ENCODE measurements at places on chromosomes 1 and 21.

- no peak for DNase-seq
Measured at GRCh38 chr1:22540337-22540736, 23.0 kb upstream of the EPHA8 start.

DNA sequence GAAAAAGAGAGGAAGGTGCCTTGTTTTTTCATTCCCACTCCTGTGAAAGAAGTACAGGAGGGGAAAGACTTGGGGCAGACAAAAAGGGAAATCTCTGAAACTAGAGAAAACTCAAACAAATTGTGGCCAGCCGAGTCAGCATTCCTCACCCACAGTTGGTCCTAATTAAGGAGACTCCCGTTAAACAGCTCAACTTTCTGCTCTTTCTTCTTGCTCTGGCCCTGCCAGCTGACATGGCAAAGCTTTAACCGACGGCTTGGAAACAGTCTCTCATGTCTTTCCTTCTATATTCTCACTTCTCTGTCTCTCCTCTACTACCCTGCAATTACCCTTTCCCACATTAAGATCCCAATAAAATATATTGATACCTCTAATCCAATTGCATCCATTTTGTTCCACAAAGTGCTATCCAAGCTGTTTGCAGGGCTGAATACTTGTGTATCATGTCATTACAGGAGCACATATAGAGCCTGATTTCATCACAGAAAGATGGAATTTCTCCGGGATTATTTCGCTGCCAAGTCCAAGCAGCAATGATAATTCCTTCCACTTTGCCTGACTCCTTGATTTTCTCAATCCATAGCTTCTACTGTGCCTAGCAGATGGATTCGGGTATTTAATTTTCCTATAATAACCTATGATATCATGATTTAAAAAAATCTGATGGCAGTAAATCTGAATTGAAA lies 65.4 kb upstream of the IPO9 start:
- no peak for DNase-seq

GRCh38 chr1:169928438-169929209 lies 34.9 kb upstream of the SCYL3 start:
- no peak for DNase-seq

DNA sequence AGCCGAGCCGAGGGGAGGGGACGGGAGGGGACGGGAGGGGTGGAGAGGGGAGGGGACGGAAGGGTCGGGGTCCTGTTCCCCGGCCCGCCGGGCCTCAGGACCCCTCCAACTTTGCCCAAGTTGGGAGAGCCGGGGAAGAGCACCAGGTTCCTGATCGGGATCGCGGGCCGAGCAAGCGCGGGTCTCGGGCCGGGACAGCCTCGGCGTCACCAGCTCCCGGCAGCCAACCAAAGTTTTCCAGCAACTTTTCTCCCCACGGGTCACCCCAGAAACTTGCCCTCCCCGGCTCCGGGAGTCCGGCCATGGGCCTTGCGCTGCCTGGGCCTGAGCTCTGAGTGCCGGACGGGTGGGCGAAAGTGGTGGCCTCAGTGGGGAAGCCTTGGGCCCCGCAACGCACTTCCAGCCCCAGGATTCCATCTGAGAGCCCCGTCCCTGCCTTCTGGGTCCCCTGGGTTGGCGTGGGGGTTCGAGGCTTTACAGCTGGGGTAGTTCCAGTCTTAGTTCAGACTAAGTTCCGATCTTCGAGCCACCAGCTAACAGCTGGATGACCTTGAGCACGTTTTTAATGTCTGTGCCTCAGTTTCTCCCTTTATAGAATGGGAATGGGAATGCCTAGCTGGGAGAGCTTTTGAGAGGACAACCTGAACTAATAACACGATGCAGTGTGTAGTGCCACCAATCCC lies 458 bp downstream of the ZC3H12A start:
- DNase-seq: no peak

GRCh38 chr1:225655509-225656258 lies 2.8 kb upstream of the ENAH start:
- no peak for DNase-seq

DNA sequence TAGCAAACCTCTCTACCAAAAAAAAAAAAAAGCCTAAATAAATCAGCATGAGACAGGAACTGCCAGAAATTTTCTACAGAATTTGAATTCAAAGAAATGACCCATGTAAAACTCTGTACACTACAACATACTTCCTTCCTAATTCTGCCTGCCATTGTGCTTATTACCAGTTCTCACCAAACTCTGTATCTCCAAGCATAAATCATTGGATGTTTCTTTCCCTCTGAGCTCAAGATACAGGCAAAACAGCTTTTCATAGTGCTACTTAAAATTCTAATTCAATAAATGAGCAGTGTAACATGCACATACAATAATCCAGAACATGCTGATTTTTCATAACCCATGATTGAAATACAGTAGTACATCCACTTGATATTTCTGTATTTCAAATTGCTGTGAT lies 87.0 kb downstream of the EIF4G3 start:
- no peak for DNase-seq

DNA sequence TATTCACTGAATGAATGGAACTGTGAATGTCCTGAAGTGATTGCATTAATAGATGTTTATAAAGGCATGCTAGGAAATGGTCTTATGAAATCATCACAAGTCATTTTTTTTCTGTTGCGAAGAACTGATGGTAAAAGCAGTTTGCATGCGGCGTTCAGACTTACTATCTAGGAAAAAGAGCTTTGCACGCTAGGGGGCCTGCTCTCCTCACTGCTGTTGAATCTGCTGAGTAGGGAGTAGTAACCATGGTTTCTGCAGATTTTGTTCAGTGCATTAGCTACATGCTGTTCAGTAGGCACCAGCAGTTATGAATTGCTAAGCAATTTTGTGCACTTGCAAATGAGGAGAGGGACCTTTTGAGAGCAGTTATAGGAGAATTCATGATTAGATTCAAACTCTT lies 57.9 kb downstream of the CENPF start:
- peak; percentile 4 for DNase-seq

GRCh38 chr1:12539320-12539704 lies 78.7 kb downstream of the DHRS3 start:
- DNase-seq: no peak

GRCh38 chr1:81848880-81849682 lies 48.3 kb downstream of the ADGRL2 start:
- DNase-seq: no peak

- no peak for DNase-seq
Measured at GRCh38 chr1:206111271-206111927, 5.8 kb downstream of the AVPR1B start.

DNA sequence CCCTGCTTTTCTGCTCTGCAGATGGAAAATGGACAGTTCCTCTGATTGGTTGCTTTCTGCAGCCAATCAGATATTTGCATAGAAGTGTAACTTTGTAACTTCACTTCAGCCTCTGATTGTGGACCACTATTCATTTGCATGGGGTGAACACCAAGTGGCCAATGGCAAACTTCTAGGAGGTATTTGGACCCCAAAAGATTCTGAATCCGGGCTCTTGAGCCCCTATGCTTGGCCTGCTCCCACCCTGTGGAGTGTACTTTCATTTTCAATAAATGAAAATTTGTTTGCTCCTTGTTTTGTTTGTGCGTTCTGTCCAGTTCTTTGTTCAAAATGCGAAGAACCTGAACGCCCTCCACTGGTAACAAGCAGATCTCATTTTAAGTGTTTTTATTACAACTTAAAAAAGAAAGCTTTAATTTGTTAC lies 6.4 kb upstream of the GSTM4 start:
- DNase-seq: no peak

GRCh38 chr1:35044431-35044830 lies 12.7 kb upstream of the ZMYM6 start:
- no peak for DNase-seq

GRCh38 chr1:116020668-116021272 lies 44.5 kb downstream of the SLC22A15 start:
- peak; percentile 32 for DNase-seq

DNA sequence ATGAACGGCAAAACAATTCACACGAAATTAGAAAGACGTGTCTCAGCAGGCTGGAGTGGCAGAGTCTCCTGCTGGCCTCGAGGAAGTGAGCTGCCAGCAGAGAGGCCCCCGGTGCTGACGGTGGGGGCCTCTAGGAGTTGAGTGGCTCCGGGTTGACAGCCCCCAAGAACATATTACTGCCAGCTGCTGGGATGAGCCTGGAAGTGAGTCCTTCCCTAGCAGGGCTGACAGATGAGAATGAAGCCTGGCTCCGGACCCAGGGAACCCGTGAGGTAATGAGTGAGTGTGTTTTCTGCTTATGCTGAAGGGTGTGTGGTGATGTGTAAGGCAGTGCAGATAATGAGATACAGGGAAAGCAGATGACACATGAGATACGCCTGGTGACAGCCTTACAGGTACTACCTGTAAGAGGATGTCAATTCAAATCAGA lies 23.5 kb upstream of the LRRC47 start:
- DNase-seq: no peak

DNA sequence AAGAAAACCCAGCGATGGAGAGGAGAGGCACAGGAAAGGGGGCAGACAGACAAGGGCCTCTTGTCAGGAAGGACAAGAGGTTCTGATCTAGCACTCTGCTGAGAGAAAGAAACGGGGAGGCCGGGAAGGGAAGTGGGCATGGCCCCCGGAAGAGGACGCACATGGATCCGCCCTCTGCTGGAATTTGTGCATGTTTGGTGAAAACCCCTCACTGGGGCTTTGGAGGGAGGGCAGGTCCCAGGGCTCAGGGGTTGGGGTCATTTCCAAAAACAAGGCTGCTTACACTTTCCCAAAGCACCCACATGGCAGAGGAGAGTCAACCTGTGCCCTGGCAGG lies 32.4 kb upstream of the ECE1 start:
- DNase-seq: no peak

DNA sequence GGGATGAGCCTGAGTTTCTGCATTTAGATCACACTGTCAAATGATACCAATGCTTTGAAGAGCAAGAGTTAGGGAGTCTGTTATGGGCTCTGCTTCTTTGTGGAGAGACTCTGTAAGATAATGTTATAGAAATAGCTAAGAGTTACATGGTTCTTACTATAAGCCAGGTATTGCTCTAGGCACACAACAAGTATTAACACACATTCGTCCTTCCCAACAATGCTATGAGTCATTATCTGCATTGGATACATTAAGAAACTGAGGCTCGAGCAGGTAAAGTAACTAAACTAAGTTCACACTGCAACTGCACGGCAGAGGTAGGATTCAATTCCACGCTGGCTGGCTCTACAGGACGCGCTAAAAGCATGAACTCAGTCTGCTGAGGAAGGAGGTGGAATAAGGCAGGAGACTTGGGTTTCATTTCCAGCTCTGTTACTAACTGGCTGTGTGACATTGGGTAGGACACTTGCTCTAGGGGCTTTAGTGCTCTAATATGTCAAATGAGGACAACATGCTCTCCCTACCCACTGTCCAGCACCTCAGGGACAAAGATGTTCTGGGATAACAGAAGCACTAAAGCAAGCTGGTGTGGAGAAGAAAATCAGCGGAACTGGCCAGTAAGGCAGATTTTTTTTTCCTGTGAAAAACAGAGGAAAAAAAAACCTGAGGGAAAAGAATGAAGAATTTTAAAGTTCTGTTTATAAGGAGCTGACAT lies 23.7 kb upstream of the IL20 start:
- DNase-seq: no peak

- DNase-seq: peak; percentile 57
Measured at GRCh38 chr1:149885339-149886120, 13.8 kb upstream of the BOLA1 start.

DNA sequence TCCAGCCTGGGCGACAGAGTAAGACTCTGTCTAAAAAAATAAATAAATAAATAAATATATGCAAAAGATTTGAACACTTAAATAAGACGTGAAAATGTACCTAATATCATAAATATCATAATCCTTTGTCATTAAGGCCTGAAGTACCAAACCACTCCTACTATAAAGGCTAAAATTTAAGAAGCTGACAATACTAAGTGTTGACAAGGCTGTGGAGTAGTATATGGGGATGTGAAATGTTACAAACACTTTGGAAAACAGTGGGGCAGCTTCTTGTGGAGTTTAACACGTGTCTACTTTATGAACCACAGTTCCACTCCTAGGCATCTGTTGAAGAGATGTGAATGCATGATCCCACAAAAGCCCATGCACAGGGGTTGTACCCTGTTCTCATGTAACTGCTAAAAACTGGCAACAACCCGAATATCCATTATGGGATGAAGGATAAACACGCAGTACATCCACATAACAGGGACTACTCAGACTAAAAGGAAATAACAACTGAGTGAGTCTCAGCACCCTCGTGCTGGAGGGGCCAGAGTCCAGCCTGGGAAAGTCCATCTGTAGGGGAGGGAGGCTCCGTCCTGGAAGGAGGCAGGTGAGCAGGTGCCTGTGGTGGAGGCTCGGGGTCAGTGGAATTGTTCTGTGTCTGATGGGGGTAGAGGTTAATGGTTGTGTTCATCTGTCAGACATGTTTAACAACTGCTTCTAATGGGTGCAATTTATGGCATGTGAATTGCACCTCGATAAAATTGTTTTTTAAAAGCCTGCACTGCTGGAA lies 6.7 kb upstream of the SLC19A1 start:
- no peak for DNase-seq

DNA sequence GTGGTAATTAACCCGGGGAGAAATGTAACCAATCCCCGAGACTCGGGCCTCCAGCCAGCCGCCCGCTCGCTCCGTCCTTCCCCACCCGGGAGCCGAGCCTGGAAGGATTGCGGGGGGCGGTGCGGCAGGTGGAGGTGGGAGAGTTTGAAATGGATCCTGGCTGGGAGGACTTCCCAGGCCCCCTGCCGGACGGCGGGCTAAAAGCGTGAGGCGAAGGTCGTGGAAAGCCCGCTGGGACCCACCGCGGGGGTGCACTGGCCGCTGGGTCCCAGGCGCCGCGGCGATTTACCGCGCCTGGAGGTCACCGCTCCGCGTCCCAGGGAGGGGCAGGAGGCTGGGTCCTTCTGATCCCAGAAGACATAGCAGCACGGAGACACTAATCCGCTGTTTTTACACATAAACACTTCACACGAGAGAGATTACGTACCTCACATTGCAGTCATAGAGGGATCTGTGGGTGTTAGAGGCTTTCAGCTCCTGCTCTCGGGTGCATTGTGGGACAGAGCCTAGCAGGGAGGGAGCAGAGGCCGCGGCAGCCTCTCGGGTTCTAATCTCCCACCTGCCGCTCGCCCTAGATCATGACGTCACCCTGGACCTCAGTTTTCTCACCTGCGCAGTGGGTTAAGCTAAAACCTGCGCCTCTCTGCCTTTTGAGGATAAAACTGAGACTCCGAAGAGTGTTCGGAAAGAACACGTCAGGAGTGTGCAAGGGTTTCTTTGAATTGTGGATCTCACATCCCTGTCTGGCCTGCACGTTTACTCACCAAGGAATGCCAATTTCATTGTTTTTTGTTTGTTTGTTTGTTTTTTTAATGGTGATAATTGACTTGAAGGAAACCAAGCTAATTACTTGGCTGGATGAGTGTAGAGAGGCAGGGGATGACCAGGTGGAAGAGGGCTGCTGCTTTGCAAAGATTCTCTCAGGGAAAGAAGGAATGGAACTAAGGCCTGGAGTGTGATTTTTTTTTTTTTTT lies 17.1 kb upstream of the TMEM9 start:
- DNase-seq: peak; percentile 22

DNA sequence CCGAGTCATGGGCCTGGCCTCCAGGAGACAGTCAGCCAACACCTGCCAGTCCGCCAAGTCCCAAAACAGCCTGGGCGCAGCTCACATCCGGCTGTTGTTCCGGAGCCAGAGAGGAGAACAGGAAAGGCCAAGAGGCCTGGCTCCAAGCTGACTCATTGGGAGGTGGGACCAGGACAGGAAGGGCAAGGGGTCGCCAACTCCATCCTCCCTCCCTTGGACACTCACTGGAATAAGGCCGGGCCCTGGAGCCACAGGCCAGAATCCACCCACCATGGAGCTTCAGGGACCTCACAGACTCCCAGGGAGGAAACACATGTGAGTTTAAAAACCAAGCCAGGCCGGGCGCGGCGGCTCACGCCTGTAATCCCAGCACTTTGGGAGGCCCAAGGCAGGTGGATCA lies 25.1 kb upstream of the CLIC4 start:
- no peak for DNase-seq

- DNase-seq: no peak
Measured at GRCh38 chr1:170204121-170204520, 58.4 kb downstream of the NTMT2 start.

Data from activated CD4-positive, alpha-beta T cell treated with anti-CD3 and anti-CD28 coated beads, Interleukin-2, amount 50 U/mL, for 1 hour (primary cell).